ENCODE measurements at places on chromosomes 3 and 15. TPM values are rescaled to one million over a fixed set of nuclear protein-coding genes. Genes with fewer than 3 reads are reported as not detected.

The RNF7 gene
- total RNA-seq, result 37.7 TPM

The GHSR gene
- not detected for total RNA-seq

The BLOC1S6 gene
- total RNA-seq, result 43.9 TPM

The PYGO1 gene
- 13.1 TPM for total RNA-seq

The ITGB5 gene
- 68.1 TPM for total RNA-seq

The SAMD7 gene
- 0.18 TPM for total RNA-seq

The CILP gene
- total RNA-seq, result 9.8 TPM

The ARRDC4 gene
- 27.7 TPM for total RNA-seq

The ZNF609 gene
- 30.2 TPM for total RNA-seq

The TFRC gene
- 71.6 TPM for total RNA-seq

The TM4SF1 gene
- total RNA-seq, result 94.5 TPM

The CX3CR1 gene
- 5.3 TPM for total RNA-seq

The CAPN3 gene
- 121 TPM for total RNA-seq

The MTFMT gene
- 12.8 TPM for total RNA-seq

The NR1D2 gene
- total RNA-seq, result 40.4 TPM

The CHRNA5 gene
- 2.2 TPM for total RNA-seq

The UACA gene
- total RNA-seq, result 143 TPM

The SV2B gene
- total RNA-seq, result 2.1 TPM

The BSN gene
- total RNA-seq, result 1.5 TPM

The IL17RD gene
- total RNA-seq, result 45.2 TPM

The SCN5A gene
- total RNA-seq, result 0.76 TPM

The PAQR9 gene
- total RNA-seq, result 0.12 TPM

The GOLGA6B gene
- 0.23 TPM for total RNA-seq

The CLDN11 gene
- total RNA-seq, result 267 TPM

The RFT1 gene
- 14.8 TPM for total RNA-seq

The FGF12 gene
- total RNA-seq, result 3.6 TPM

The MEIS2 gene
- 276 TPM for total RNA-seq

The CKMT1B gene
- total RNA-seq, result 1.9 TPM

The DBR1 gene
- total RNA-seq, result 18.3 TPM

The TOPBP1 gene
- 30.8 TPM for total RNA-seq

The GOLGA6A gene
- total RNA-seq, result not detected

The CCDC191 gene
- total RNA-seq, result 7.1 TPM

The EPB42 gene
- total RNA-seq, result 14.8 TPM

The REC114 gene
- not detected for total RNA-seq

The TMF1 gene
- total RNA-seq, result 36.0 TPM

The KBTBD8 gene
- total RNA-seq, result 1.7 TPM

The AGBL1 gene
- total RNA-seq, result 9.9 TPM

The UBE2E1 gene
- 110 TPM for total RNA-seq

The KY gene
- total RNA-seq, result 27.6 TPM

The MYO5C gene
- total RNA-seq, result 21.8 TPM

The MESP2 gene
- total RNA-seq, result 0.41 TPM

The DPH6 gene
- total RNA-seq, result 32.7 TPM

Data from metanephros (tissue), 2 donors.